ENCODE measurements at places on chromosomes 7 and 10.

GRCh38 chr7:18352339-18353255 is 143.0 kb upstream of the HDAC9 start:
- peak; percentile 42 for DNase-seq

- DNase-seq, result no peak
These were observed 152.4 kb upstream of the ADCY1 start for GRCh38 chr7:45421806-45422205.

- DNase-seq, result peak; percentile 93
These were observed 28.1 kb downstream of the DLG5 start for GRCh38 chr10:77898323-77899079.

GRCh38 chr7:1232103-1232466 is 587 bp upstream of the UNCX start:
- no peak for DNase-seq

DNA sequence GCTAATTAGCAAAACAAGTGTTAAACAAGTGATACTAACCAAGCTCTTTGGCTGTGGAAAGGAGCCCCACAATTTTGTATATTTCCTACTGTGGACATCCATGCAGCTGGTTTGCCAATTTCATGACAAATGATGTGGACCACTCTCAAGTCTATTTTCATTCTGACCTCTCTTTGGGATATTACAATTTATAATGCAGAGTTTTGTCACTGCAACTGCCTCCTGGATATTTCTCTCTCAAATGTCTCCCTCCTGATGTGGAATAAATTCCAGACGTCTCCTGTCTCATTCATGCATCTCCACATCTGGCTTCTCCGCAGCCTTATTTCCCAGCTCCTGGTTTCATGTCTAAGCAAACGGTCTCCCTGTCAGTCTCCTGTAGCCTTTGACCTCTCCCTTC is 80.6 kb upstream of the RHEB start:
- no peak for DNase-seq

GRCh38 chr10:115972426-115972825 is 300.6 kb downstream of the GFRA1 start:
- DNase-seq, result no peak

GRCh38 chr10:85648279-85648754 is 718.3 kb downstream of the GRID1 start:
- DNase-seq, result no peak

- no peak for DNase-seq
These were observed 112.7 kb downstream of the OAT start for GRCh38 chr10:124305984-124306383.

- no peak for DNase-seq
These were observed 16.4 kb upstream of the SRRM3 start for GRCh38 chr7:76185187-76185896.

DNA sequence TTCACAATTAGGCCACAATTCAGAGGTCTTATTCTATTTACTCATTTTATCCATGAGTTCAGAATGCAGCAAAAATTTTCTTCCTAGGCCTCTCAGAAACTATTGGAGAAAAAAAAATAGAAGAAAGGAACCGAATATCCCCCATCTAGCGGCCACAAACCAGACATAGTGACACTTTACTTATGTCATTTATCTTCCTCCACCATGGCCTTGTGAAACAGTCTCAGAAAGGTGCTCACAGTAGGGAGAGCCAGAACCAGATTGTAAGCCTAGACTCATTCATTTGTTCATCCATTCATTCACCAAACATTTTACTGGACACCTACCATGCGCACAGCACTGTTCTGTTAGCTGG is 16.0 kb downstream of the CREB3L2 start:
- no peak for DNase-seq

- no peak for DNase-seq
These were observed 41.6 kb upstream of the CTBP2 start for GRCh38 chr10:125201791-125202622.

DNA sequence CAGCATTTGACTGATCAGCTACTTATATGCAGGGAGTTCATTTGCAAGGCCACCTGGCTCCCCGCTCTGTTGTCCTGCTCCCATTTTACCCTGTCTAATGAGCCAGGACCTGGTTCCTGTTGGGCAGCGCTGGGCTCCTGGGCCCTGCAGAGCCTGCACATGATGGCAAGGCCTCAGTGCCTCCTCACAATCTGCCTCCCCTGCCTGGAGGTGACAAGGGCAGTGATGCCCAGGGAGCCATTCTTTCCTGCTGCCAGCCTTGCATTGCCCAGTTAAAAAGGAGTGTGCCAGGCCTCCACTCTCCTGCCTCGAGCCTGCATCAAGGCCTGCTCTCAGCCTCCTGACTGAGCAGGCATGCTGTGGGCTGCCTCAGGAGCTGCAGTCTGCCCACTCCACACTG is 28.5 kb downstream of the CHAT start:
- DNase-seq, result no peak

GRCh38 chr7:15332956-15333355 is 228.9 kb downstream of the AGMO start:
- no peak for DNase-seq

DNA sequence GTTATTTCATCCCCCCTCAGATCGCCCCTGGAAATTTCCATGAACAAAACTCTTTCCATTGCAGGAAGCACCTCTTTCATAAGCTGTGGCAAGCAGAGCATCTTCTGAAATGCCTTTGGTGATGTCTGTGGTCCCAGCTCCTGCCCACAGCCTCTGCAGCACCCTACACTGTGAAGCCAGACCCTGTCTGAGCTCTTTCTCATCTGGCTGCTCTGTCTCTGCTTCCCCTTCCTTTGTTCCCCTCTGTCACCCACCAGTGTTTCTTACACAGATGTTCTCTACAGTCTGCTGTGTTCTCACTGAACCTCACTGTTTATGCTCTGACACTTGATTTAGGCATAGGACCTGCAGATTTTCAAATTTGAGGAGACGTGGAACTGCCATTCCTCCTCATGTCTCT is 1.9 kb upstream of the TAS2R39 start:
- DNase-seq, result no peak

- DNase-seq, result no peak
These were observed 269.0 kb upstream of the ETV1 start for GRCh38 chr7:14258441-14258840.

- peak; percentile 52 for DNase-seq
These were observed 29.0 kb downstream of the PDGFA start for GRCh38 chr7:490461-491291.

GRCh38 chr7:135558337-135558767 is 635 bp downstream of the NUP205 start:
- peak; percentile 40 for DNase-seq

DNA sequence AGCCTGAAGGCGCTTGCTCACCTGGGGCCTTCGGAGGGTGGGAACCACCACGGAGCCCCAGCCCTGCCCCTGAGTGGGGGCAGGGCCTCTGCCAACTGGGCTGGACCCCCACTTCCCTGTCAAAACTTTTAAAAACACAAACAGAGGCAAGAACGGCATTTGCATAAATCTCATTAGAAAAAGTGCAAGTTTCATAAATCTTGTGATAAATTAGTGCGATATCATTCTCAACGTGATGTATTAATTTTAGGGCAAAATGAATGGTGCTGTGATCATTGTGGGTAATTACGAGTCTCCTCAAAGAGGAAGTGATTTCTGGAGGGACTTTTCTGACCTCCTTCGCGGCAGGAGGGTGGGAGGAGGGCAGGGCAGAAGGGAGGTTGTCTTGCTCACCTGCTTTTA is 98.3 kb downstream of the CDH23 start:
- DNase-seq, result no peak

- DNase-seq, result no peak
These were observed 12.5 kb downstream of the ADGRA1 start for GRCh38 chr10:133100186-133100585.

DNA sequence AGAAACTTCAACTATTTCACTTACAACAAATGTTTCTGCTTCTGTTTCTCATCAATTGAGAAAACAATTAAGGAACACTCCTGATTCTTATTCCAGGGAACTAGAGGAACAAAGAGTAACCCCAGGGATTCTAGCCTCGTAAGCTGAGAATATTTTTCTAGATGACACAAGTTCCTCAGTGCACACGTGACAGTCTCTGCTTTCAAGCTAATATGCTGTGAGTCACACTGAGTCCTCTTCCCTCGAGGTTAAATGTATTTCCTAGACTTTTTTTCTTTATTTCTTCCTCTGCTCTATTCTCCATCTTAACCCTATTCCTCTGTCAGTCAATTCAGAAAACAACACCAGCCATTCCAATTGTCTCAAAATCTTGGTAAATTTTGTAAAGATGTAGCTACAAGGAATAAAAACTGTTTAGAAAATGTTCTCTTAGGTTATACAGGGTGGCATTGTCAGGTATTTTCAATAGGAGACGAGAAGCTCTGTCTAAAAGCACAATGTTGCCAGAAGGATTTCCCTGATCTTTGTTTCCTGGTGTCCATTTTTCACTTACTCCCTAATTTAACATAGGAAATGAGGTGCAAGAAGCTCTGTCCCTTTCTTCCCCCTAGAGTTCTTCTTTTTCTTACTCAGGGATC is 5.8 kb upstream of the C1GALT1 start:
- DNase-seq, result no peak

- DNase-seq, result peak; percentile 57
These were observed 30.0 kb downstream of the NET1 start for GRCh38 chr10:5442065-5442989.

DNA sequence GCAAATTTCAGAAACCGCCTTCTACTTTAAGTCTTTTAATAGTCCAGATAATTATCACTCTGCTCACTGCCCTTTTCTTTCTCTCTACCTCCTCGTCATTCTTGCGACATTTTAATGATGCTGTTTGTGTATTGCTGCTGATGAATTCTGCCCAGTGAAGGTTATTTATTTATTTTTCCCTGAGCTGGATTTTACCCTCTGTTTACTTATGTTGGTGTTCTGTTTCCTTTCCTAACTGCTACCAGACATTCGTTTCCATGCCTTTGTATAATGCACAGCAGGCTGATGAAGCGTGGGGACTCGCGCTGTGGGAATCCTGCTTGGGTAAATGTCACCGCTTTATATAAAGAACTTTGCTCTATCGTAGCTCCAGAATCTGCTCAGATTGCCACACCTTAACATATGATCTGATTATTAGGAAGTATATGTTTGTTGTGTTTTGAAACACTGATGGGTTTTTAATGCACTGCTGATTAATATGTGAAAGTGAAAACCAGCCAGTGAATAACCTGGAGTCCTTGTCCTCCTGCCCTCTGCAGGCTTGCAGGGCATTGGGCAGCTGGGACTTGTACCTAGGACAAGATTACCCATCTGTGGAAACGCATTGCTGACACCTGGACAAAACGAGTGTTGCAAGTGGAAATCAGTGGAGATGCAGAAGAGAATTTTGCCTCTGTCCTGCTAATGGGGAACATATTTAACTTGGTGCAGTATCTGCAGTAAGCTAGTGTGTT is 291.5 kb downstream of the SDK1 start:
- DNase-seq, result no peak

- no peak for DNase-seq
These were observed 51.3 kb downstream of the USP6NL start for GRCh38 chr10:11560076-11560709.

- no peak for DNase-seq
These were observed 64.2 kb downstream of the CUL2 start for GRCh38 chr10:35025916-35026315.

DNA sequence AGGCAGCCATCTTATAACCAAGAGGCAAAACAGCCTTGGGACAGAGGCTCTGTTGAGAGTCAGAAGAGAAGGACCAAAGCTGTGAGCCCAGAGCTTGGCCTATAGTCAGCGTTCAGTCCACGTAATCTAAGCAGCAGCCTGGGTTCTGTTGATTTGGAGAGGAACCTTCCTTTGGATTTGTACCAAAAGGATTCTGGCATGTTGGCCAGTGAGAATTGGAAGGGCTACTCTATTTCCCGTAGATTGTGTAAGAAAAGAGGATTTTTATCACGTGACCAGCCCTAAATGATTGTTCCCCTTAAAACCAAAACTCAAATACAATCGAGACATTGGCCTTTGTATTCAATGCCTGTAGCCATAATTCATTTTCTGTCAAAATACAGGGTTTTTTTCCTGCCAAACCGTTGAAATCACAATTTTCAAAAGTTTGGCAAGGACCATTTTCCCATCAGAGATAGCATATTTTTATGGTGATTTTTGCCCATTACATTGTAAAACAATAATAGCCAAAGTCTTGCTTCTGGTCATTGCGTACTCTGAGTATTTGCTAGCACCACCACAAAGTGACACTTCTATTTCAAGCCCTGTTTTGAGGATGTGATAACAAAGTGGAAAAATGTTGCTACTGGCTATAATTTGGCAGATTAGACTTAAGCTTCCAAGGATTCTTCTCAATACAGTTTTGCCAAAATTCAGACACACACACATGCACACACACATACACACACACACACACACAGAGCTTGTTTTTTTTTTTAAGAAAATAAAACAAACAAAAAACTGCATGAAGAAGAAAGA is 23.1 kb upstream of the BMPER start:
- no peak for DNase-seq

DNA sequence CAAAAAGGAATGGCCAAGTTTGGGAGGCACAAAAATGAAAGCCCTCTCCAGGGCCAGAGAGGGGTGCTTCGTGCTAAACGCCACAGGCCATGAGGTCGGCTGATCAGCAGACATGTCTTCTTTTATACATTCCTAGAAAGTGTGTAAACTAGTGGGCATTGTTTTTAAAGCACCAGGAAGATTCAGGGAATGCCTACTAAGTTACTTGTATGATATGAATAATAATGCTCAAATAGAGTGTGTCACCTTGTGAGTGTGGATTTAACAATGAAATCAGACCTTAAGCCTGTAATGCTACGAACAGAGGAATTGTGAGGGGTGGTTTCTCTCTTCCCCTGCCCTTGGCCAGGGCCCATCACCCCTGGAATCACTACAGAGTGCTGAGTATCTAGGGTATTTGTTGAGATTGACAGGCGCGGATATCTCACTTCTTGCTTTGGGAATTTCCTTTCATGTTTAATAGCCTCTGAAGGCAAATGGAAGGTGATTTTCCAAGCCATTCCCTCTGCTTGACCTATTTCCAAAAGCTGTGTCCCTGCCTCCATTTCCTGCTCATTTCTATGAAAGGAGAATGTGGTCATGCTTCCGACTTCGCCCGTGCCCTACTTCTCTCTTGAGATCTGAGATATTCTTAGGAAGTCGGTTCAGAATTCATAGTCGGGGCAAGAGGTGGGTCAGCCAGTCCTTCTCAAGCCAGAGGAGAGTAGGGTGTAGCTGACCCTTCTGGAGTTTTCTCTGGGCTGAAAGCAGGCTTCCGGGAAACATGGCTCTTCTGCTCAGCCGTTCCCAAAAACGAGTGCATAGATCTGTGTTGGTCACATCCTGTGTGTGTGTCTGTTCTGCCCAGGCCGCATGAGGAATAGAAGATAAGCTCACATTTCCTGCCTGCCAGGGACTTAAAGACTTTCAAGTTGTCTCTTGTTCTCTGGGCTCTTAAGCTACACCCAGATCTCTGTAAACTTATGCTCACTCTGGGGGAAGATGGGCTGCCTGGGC is 167.8 kb upstream of the ITGB1 start:
- peak; percentile 13 for DNase-seq

DNA sequence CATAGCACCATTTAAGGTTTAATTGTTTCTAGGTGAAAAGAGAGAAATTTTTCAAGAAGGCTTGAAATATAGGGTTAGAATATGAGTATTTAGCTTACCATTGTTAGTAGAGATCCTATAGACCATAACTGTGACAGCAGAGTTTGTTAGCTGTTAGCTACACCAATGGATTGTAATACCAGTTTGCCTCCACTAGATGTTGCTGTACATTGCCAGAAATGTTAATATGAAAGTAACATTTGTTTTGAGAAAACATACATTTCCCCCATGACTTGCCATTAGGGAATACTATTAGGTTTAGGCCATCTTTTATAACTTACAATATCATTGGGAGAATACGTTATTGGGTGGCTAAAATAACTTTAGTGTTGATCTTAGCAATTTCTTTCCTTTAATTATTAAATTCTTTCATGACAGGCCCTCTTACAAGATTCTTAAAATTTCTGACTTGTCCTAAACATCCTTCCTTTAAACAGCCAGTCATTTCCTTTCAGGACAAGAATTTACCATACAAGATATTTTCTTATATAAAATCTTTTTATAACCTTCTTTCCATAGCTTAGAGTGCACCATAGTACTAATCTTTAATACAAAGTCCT is 39.5 kb downstream of the ZNF117 start:
- no peak for DNase-seq

Measured in prostate gland (tissue), 2 donors.